Stimulated activated CD8-positive, alpha-beta memory T cell treated with anti-CD3 and anti-CD28 coated beads, Interleukin-15, amount 100 ng/mL, for 1 hour (primary cell): ENCODE measurements at places on chromosomes 1 and 21.

DNA sequence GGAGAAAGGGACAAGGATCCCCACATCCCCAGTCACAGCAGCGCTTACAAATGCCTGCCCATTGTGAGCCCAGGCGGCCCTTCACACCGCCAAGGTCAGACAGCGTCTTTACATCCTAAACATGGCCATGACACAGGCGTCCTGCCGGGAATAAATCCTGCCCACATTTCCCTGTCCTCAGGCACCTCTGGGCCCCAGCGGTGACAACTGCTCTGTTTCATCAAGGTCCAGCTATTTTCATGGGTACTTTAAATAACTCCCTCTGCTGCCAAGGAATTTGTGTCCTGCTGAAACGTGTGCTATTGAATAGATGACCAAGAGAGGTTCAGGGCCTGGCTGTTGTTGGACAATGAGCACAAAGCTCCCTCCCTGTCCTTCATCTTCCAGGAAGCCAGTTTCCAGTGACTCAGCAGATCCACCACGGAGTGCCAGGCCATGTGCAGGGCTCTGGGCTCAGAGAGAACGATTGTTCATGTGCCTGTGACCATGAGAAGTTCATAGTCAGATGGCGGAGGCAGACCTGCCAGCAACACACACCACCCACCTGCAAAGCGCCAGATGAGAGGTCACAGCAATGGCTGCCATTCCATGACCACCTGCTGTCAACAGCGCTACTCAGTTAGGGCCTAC lies 195.8 kb downstream of the MATN1 start:
- no peak for DNase-seq

- DNase-seq, result no peak
These were observed 267.8 kb downstream of the GRIK3 start for GRCh38 chr1:36766481-36766880.

GRCh38 chr1:21293537-21294265 lies 3.4 kb upstream of the ECE1 start:
- peak; percentile 41 for DNase-seq

- DNase-seq, result no peak
These were observed 727.6 kb upstream of the CHRM3 start for GRCh38 chr1:238658763-238659162.

DNA sequence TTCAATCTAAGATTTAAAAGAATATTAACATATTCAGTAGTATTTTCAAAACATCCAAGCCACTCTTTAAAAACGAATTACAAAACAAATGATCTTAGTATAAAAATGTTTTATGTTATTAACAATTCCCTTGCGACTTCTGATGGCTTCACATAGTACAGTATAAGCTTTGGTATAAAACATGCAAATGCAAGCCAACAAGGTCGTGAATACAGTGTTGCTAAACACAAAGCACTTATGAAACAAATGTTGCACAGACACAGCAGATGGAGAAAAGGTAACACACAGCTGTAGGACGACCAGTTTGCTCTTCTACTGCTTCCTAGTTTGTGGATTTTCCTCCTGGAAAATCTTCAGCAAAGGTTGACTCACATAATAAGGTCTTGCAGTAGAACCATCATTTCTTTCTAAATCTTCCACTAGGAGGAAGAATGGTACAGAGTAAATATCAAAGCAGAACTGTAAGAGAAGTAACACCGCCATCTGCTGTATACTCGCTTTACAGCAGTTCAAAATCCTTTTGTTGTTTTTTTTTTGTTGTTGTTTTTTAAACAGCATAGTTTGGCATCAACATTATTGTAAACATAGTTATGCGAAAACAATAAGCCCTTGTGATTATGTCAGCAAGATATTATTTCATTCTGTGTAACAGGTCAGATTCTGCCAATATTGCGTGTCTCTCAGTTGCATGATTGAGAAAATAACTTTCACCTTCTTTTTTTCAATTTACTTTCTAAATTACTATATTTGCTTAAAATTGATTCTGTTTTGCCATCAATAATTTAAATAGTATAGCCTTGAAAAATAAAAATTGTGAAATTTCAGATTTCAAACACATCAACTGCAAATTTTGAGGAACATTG lies 69.5 kb downstream of the LHX8 start:
- DNase-seq, result no peak

- DNase-seq, result no peak
These were observed 11.1 kb downstream of the EIF4G3 start for GRCh38 chr1:21165646-21166045.
